Spinal cord (tissue), 10 donors: ENCODE measurements at places on chromosomes 6 and 20.
A peak's percentile ranks its signal among the peaks of the same experiment; 100 is the strongest.

- DNase-seq: no peak
Measured at GRCh38 chr6:139311831-139312230, 20.0 kb upstream of the TXLNB start.

DNA sequence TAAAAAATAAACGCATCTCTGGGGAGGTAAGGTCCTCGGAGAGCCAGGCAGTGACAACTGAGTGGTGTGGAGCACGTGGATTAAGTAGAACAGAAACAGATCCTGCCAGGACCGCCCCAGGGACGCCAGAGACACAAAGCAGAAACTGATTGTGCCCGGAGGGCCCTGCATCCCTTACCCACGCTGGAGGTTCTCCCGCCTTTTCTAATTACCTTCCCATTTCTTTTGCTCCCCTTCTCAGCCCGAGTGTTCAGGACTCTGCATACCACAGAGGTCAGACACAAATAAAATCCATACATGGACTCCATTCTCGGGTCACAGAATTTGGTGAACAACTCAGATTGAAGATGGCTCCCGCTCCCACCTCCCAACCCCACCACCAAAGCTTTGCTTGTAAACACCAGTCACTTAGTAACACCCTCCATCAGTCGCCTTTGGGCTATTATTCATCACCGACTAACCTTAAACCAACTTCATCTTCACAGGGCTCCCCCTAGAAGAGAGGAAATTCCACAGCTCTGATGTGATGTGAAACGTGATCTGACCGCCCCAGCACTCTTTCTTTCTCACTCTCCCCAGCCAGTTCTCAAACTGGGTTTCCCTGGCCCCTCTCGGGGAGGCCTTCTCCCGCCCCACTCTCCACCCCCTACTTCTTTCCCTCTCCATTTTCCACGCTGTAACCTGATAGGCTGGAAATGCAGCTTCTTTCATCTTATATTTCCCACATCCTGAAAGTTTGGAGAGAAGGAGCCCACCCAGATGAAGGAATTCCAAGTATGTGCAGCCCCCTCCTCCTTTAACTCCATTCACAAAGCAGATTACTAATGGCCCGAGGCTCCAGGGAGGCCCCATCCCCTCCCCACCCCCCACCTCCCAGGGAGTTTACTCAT is 32.5 kb upstream of the PIM1 start:
- no peak for DNase-seq

DNA sequence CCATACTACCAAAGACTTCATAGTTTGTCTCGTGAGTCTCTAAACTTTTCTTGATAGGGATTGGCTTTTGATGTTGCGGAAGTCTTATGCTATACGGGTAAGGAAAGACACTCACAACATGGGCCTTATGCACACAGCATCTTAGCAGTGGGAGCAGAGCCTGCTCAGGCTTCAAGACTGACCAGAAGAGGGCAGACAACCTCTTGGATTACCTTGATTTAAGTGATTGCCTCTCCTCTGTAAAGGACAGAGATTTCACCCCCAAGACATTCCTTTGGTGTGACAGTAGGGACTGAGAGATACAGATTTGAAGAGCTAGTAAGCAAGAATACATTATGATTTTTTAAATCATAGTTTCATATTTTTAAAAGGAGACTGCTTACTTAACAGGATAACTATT is 71.0 kb upstream of the SAMD3 start:
- no peak for DNase-seq

DNA sequence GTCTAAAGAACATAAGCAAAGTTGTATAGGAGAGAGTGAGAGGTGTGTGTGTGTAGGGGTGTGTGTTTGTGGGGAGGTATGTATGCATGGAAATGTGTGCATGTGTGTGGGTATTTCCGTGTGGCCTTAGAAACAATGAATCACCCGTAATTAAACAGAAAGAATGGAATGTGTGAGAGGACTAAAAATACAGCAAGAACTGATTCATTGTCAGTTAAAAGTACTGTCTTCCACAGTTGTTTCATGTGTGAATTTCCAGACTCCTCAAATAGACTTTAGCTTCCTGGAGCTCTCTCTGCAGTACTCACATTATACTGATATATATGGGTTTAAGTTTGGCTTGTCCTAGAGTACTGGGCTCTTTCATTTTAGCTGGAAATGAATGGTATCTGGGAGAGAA is 145.7 kb downstream of the RIMS1 start:
- peak; percentile 22 for DNase-seq

GRCh38 chr20:25389858-25390537 is 637 bp downstream of the ABHD12 start:
- DNase-seq: peak; percentile 17

DNA sequence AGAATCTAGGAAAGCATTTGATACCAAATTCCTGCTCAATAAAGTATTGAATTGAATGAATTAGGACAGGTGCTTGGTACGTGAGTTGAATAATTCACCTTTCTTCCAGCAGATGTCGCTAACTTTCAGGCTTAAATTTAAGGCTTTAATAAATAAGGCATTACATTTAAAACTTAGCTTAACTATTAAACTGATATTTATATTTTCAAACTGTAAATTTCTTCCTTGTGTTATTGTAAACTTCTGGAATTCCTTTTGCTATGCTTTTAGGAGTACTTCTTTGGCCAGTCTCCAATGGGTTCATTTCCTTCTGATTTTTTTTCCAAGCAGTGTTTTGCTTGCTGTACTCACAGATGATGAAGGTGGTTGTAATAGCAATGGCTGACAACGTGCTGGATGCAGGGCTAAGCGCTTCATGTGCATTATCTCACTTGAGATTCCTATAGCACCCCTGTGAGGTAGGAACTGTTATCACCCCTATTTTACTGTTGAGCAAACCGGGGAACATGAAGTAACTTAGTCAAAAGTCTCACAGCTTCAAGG is 71.3 kb upstream of the SLC2A12 start:
- no peak for DNase-seq

GRCh38 chr20:61925555-61926252 is 140.0 kb downstream of the TAF4 start:
- DNase-seq: no peak

GRCh38 chr20:14996883-14997672 is 659.7 kb upstream of the FLRT3 start:
- no peak for DNase-seq

DNA sequence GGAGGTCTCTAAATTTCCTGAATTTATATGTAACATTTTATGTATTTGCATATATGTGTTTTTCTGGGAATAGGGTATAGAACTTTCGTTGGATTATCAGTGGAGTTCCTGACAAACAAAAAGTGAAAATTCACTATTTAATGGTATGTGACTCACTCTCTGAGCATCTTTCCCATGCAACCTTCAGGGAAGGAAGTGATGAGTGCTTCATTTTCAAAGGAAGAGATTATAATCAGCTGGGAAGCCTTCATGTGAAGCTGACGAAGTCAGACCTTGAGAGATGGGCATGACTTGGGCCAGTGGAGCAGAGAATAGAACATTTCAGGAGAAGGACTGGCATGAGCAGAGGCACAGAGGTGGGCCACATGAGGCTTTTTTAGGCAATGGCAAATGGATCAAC is 72.7 kb downstream of the FAXC start:
- no peak for DNase-seq

- DNase-seq: no peak
Measured at GRCh38 chr6:33080127-33081089, 4.6 kb downstream of the HLA-DPB1 start.

DNA sequence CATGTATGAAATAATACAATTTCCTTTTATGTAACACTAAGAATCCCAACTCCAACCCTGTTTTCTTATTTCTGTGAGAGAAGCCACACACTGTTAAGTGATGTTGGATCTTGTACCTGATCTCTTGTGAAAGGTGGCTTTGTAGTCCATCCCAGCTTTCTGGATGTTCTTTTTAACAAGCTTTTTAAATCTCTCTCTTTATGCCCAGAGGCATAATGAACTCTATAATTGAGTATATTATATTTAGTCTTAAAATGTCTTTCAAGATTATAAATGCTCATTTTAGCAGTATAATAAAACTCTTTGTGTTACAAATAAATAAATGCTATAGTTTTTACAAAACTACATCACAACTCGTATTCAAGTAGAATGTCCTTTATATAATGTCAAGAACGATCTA is 922.1 kb downstream of the EPHA7 start:
- DNase-seq: no peak

DNA sequence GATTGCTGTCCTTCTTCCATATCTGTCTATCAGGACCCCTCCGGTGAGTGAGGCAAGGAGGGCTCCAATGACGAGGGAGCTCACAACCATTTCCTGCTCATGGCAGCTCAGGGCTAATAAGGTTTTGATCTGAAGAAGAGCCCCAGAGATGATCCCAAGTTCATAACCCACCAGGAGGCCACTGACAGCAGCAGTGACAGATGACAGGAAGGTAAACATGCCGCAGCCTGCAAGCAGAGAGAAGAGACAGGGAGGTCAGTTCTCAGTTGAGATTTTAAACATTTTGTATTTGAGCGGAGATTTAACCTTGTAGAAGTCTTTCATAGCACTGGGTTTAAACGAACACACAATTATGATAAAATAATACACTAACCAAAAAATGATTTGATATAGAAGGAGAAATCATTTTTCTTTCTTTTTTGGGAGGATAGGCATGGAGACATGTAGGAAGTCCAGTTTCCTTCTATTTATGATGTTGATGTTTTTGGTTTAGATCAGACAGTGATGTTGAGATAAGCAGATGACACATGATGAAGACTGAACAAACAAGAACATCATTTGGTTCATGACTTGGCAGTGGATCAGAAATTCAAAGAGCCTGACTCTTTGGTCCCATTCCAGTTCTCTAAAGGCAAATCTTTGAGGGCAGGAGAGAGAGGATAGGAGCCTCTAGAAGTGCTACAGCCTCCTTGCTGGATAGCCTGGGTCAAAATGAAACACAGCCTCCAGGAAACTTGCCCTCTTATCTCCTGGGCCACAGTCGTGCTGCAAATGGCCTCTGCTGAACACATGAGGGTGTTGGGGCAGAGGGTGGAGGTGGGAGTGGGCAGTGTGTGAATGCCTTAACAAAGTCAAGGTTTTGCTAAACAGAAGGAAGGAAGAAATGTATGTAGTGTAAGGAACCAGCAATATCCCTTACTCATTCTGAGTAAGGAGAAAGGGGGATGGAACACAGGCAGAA is 22.6 kb downstream of the SLC2A12 start:
- DNase-seq: no peak

DNA sequence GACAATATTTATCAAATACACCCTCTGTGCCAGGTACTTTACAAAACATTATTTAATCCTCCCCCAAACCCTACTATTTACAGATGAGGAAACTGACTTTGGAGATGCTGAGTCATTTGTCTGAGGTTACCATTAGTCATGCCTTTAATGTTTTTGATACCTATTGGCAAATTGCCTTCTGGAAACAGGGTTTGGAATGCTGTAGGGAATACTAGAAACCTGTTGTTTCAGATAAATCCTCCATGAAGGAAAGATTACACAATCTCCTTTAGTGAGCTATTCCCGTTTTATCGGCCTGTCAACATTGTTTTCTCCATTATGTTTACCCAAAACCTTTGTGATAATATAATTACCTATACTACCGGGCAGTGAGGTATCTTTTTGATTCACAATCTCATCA is 93.6 kb upstream of the ADGRF1 start:
- DNase-seq: no peak

DNA sequence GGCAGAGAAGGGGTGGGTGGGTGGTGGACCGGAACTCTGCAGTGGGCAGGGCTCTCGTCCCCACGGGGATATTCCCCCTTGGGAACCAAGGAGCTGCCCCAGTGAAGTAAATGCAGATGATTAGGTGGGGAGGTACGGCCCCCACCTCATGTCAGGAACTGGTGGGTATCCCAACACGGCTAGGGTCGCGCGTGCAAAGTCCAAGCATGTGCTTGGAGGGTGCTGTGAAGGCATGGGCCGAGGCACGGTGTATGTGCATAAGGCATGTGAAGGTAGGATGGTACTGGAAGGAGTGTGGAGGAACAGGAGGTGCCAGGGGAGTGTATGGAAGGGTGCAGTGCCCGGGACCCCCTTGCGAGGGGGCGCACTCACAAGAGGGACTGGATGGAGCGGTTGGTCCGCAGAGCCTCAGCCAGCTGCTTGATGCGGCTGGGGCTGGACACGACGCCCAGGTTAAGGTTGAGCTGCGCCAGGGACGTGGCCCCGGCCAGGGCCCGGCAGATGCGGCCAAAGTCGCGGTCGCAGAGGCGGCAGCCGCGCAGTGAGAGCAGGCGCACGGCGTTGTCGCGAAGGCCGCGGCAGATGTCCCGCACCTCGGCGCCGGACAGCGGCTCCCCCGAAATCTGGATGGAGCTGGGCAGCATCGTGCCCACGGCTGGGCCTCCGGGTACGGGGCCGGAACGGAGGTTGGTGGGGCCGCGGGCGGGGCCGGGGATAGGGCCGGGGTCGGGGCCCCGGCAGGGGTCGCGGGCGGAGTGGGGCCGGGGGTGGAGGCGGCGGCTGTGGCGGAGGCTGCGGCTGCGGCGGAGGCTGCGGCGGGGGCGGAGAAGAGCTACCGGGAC is 783 bp downstream of the LRRC73 start:
- no peak for DNase-seq
